ENCODE measurements at places on chromosomes 16 and 17.

DNA sequence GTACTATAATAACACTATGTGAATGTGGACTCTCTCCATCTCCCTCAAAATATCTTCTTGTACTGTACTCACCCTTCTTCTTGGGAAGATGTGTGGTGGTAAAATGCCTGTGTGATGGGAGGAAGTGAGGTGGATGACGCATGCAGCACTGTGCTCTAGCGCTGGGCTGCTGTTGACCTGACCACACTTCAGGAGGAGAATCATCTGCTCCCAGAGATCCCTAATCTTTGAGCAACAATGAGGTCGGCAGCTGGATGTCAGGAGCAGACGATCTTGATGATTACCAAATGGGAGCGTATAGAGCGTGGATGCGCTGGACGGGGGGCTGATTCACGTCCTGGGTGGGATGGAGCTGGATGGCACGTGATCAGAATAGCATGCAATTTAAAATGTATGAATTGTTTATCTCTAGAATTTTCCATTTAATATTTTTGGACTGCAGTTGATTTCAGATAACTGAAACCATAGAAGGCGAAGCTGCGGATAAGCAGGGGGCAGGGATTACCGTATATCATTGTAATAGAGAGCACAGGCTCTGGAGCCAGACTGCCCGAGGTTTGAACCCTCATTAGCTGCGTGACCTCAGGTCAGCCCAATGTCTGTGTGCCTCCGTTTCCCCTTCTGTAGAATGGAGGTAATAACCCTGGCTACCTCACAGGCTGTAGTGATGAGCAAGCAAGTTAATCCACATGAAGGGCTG lies 23.7 kb upstream of the CYLD start:
- DNase-seq: no peak

- no peak for DNase-seq
Measured at GRCh38 chr17:76207275-76208059, 32.8 kb downstream of the RNF157 start.

DNA sequence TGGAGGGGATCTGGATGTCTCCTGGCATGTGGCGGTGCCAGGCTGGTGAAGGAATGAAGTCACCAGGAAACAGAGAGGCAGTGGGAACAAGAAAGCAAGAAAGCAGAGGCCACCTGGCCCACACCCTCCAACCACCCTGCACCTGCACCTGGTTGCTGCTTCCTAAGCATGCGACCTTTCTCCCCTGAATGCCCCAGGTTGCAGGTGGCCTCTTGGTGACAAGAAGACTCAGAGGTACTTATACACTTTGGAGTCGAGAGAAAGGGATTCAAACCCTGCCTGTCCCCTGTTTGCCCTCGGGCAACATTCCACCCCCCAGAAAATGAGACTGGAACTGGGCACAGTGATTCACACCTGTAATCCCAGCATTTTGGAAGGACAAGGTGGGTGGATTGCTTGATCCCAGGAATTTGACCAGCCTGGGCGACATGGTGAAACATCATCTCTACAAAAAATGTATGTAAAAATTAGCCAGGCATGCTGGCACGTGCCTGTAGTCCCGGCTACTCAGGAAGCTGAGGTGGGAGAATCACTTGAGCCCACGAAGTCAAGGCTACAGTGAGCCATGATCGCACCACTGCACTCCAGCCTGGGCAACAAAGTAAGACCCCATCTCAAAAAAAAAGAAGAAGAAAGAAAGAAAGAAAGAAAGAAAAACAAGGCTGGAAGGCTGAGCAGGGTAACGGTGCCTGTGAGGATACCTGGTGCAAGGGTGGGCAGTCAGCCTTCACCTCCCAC lies 34.6 kb upstream of the TNRC6C start:
- DNase-seq: no peak

DNA sequence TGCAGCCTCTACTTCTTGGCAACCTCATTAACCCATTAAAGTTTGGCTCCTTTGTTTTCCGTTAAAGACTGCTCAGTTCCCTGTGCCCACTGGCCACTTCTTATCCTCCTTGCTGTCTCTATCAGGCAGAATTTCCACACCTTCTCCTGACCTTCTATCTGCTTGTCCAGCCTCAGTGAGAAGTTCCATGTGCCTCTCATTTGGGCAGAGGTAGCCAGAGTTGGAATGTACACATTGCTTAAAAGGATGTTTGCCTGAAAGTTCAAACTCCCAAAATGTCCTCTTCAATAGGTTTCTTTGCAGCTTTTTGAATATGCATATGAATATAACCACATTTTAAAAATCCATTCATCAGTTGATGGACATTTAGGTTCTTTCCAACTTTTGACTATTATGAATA lies 47.0 kb downstream of the HSD17B2 start:
- no peak for DNase-seq

DNA sequence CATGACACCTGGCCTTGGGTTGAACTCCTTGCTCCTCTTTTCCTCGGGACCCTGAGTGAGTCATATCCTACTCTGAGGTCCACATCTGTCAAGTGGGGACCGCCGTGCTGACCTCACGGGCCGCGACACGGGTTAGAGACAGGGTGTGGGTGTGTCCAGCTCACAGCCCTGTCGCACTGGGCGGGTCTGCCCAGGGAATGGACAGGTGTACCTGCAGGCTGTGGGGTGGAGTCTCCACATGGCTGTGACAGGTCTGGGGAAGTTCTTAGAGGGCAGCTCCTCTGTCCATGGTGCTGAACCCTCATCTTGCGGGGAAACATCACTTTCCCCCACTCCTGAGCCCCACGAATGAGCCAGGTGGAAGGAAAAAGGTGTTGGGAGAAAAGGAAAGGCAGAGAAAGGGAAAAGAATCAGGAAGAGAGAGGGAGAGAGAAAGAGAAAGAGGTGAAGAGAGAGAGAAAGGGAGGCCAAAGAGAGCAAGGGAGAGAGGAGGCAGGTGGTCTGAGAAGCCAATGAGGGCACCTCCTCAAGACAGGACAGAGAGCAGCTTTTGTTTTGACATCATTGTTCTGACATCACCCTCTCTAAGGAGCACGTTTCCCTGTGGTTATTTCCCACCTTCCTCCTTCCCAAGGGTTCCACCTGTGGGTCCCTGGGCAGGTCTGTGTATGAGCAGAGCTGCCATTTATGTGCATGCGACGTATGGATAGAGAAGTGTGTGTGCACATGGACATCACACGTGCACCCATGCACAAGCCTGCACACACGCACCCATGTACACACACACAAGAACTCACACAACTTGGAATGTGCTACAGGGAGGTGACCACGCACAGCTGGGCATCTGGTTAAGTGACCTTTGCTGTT lies 32.6 kb upstream of the CBFA2T3 start:
- DNase-seq: no peak

- DNase-seq: no peak
Measured at GRCh38 chr17:77604973-77605313, 353.6 kb upstream of the TNRC6C start.

DNA sequence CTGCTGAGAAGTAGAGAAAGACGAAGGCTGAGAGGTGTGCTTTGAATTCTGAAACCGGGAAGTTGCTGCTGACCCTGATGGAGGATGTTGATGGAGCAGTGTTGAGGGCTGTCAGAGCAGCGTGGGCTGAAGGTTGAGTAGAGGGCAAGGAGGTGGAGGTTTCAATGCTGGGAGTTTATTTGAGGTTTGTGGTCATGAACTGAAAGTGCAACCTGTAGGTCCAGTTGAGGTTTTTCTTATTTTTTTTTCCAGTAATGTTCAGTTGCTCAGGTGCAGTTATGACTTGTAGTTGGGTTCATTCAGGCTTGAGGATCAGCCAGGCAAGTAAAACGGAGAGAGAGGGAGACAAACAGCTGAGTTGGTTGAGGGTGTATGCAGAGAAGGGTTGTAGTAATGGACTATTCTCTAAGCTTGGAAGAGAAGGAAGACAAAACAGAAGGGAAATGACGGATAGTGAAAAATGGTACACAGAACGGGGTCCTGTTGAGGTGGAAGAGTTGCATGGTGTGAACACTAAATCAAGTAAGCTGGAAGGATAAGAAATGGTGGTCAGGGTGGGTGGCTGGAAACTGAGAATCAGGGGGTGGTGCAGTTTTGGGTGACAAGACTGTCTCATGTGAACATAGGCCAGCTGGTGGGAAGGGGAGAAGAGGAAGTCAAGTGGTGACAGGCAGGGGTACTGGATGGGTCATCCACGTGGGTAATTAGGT lies 8.7 kb upstream of the UBE2G1 start:
- DNase-seq: no peak

- DNase-seq: no peak
Measured at GRCh38 chr16:49013727-49014080, 267.9 kb downstream of the CBLN1 start.

All from stimulated activated CD4-positive, alpha-beta T cell treated with anti-CD3 and anti-CD28 coated beads, TNF-alpha, amount 100 ng/mL, for 4 hours (primary cell).